ENCODE measurements at places on chromosomes 1 and 21. TPM values are rescaled to one million over a fixed set of nuclear protein-coding genes. Genes with fewer than 3 reads are reported as not detected.

- H3K27me3 ChIP-seq: no peaks in the 10 kb centered on the region
- H3K4me1 ChIP-seq: no peaks in the 10 kb centered on the region
- H3K36me3 ChIP-seq: peaks cover 5% of the 10 kb centered on the region
- DNase-seq: no peak
- H3K27ac ChIP-seq: no peak overlapping the region
Measured at GRCh38 chr1:112520166-112520565, 11.4 kb downstream of the WNT2B start.

The TMEM61 gene
- total RNA-seq: 1.7 TPM

DNA sequence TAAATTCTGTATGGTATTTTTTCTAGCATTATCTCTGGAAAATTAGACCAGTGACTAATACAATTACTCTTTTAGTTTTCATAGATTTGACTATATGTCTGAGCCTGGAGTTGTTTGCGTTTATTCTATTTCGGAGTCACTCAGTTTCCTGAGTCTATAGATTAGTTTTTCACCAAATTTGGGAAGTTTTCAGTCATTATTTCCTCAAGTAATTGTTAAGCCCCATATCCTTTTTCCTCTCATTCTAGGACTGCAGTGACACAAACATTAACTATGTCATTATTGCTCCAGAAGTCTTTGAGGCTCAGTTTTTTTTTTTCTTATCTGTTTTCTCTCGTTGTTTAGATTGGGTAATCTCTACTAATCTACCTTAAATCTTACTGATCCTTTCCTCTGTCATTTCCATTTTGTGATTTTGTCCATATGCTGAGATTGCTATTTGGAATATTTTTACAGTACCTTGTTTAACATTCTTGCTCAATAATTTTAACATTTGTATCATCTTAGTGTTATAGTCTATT lies 886.2 kb downstream of the LTN1 start:
- no peak overlapping the region for H3K4me3 ChIP-seq
- no peaks in the 10 kb centered on the region for H3K27me3 ChIP-seq
- no peaks in the 10 kb centered on the region for H3K36me3 ChIP-seq
- H3K27ac ChIP-seq: no peak overlapping the region
- no peak for DNase-seq

DNA sequence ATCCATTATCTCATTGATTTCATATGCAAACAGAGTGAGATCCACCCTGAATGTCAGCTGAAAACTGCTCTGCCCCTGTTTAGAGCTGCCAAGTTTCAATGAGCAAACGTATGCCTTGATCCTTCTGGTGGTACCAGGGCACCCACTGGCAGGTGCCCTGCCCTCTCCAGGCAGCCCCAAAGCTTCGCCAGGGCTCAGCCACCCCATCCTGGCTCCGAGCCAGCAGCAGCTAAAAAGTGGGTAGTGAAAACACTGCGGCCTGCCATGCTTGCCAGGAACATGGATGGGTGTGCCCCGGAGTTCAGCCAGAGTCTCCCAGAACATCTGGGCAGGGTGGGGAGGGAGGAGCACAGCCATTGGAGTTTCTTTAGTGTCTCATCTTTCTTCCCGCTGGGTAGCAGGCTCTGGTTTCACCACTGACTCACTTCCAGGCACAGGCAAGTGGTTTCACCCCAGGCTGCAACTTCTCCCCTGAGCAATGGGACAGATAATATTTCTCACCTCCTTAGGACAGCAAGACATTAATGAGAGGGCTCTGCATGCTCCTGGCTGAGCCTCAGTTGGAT lies 8.1 kb upstream of the LMX1A start:
- H3K27me3 ChIP-seq: peaks cover under 1% of the 10 kb centered on the region
- DNase-seq: no peak
- no peaks in the 10 kb centered on the region for H3K36me3 ChIP-seq
- no peak overlapping the region for H3K27ac ChIP-seq
- no peak overlapping the region for H3K4me3 ChIP-seq
- H3K4me1 ChIP-seq: no peaks in the 10 kb centered on the region

The TCHH gene
- total RNA-seq: 0.03 TPM

GRCh38 chr1:234965111-234965510 lies 163.5 kb downstream of the TOMM20 start:
- peak overlapping the region; percentile 80 for H3K27ac ChIP-seq
- H3K27me3 ChIP-seq: no peaks in the 10 kb centered on the region
- no peak for DNase-seq
- no peak overlapping the region for H3K4me3 ChIP-seq
